CD4-positive, alpha-beta memory T cell (primary cell): ENCODE measurements at places on chromosomes 2 and 18. TPM values are rescaled to one million over a fixed set of nuclear protein-coding genes. Genes with fewer than 3 reads are reported as not detected.
A peak's percentile ranks its signal among the peaks of the same experiment; 100 is the strongest.

GRCh38 chr18:48534364-48534763, 4.5 kb upstream of the CTIF start:
- no peak for DNase-seq
- H3K4me3 ChIP-seq = no peak overlapping the region
- no peaks in the 10 kb centered on the region for H3K36me3 ChIP-seq
- H3K27me3 ChIP-seq = no peaks in the 10 kb centered on the region
- no peaks in the 10 kb centered on the region for H3K4me1 ChIP-seq

DNA sequence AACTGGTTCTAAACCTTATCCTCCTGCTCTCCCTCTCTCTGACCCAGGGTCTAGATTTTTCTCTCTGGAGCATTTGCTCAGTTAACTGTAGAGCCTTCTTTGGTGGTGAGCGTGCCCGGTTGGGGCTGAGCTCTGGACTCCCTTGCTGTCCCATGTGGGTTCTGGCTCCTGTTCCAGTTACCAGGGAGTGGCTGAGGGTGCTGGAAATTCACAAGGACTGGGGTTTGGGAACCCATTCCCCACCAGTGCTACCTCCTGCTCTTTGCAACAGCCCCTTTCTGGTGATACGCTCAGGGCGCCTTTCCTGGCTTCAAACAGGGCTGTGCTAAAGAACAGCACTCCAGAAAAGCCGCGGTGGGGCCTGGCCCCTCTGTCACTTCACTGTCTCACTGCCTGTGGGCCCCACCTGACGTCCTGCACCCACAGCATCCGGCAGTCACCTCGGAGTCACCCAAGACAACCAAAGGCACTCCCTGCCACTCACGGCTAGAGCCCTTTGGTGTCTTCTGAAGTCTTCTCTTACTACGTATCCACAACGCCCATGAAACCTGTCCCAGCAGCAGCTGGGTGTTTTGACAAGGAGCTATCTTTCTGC, 41.3 kb downstream of the CAPN13 start:
- no peak for DNase-seq
- no peaks in the 10 kb centered on the region for H3K36me3 ChIP-seq
- H3K4me3 ChIP-seq = no peak overlapping the region
- no peak overlapping the region for H3K27ac ChIP-seq
- H3K27me3 ChIP-seq = no peaks in the 10 kb centered on the region
- H3K4me1 ChIP-seq = no peaks in the 10 kb centered on the region

DNA sequence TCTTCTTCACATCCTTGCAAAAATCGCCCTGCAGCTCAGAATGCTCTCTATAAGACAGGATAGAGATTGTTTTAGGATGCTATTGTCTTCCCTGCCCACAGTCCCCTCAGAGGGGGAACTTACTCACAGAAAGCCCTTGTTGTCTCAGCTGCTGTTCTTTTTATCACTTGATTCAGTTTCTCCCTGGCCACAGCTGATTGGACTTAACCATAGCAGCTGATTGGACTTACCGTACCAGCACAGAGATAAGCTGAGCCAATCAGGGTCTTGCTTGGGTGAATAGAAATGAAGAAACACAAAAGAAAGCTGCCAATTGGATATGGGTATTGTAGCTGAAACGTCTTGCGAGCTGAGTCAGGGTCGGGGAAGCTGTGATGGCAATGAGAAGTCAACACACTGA, 194.2 kb upstream of the MEX3C start:
- H3K4me1 ChIP-seq = no peaks in the 10 kb centered on the region
- DNase-seq = no peak
- H3K27me3 ChIP-seq = no peaks in the 10 kb centered on the region
- no peaks in the 10 kb centered on the region for H3K36me3 ChIP-seq
- no peak overlapping the region for H3K4me3 ChIP-seq

- no peaks in the 10 kb centered on the region for H3K36me3 ChIP-seq
- no peak overlapping the region for H3K4me3 ChIP-seq
- H3K27me3 ChIP-seq = no peaks in the 10 kb centered on the region
- H3K27ac ChIP-seq = no peak overlapping the region
These were observed 588.6 kb downstream of the NRXN1 start for GRCh38 chr2:50443288-50443687.

Gene DTNA
- 0.58 TPM for total RNA-seq

DNA sequence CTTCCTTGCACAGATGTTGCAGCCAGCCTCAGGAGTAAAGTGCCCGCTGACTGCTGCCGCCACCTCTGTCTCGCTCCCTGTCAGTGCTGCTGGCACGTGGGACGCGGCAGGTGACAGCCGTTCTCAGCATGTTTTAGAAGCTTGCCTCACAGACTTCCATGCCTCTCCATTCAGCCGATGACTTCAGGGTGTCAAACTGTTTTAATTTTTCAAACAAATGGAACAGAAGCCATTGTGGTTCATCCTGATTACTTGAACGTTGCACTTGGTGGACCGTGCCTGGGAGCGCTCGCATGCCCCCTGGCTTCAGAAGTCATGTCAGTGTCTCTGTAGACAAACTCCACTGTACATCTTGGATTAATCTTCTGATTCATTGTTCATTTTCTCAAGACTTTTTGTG, 62.7 kb upstream of the EML6 start:
- no peaks in the 10 kb centered on the region for H3K4me1 ChIP-seq
- H3K36me3 ChIP-seq = peaks cover 94% of the 10 kb centered on the region
- no peaks in the 10 kb centered on the region for H3K27me3 ChIP-seq
- H3K4me3 ChIP-seq = no peak overlapping the region

DNA sequence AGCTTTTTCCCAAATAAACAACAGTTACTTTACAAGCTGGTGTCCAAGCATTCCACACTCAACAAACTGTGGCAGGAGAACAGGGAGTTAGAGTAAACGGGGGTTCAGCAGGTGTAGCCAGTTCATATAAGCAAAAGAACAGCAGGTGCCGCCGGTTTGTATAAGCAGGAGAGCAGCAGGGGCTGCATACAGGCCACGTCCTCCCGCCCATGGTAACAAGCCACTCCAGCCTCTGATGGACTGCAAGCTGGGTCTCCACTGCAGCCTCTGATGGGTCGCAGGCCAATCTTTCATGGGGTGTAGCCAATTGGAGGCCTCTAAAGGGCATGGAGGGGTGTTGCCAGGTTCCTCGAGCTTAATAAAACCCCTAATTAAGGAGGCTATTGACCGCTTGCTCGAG, 189.3 kb downstream of the ANKRD30B start:
- H3K36me3 ChIP-seq = no peaks in the 10 kb centered on the region
- no peak overlapping the region for H3K4me3 ChIP-seq
- no peaks in the 10 kb centered on the region for H3K4me1 ChIP-seq
- DNase-seq = no peak
- H3K27ac ChIP-seq = no peak overlapping the region

- no peak overlapping the region for H3K4me3 ChIP-seq
- no peaks in the 10 kb centered on the region for H3K27me3 ChIP-seq
- no peaks in the 10 kb centered on the region for H3K36me3 ChIP-seq
- no peak for DNase-seq
These were observed 885.0 kb downstream of the SLC4A3 start for GRCh38 chr2:220512419-220512818.

Gene TXNDC2
- total RNA-seq = not detected

DNA sequence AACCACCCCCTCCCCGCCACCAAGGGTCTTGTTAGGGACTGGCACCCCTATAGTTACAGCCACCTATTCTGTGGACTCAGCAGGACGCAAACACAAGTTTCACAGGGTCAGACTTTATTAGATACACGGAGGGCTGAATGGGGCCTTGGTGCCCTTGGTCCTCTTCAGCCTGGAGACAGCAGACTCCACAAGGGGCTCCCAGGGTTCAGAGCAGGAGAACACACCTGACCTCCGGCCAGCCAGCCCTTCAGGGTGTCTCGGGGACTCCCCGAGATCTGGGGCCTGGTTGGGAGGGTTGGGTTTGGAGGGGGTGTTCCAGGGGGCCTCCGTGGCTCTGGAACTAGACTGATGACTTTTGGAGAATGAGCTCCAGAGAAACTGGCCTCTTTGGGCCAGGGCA, 2.3 kb upstream of the PREB start:
- no peak overlapping the region for H3K27ac ChIP-seq
- no peak overlapping the region for H3K4me3 ChIP-seq
- H3K4me1 ChIP-seq = peaks cover 26% of the 10 kb centered on the region
- H3K36me3 ChIP-seq = peaks cover 7% of the 10 kb centered on the region

Gene ITGA4
- 278 TPM for total RNA-seq

DNA sequence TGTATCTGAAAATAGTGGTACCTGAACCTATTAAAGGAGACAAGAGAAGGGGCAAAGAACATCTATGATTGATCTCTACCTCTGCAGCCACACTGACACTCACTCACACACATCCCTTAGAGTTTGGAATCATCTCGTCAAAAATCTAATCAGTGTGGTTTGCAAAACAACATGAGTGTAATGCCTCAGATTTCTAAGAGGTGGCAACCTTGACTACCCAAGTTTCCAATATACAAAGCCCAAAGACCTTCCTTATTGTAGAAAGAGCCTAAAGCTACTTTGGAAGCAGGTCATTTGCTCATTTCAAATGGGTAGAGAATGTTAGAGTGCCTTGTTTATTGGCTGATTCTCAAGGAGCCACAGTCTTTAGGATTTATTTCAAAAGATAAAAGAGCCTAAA, 444.9 kb downstream of the ARHGAP15 start:
- H3K27ac ChIP-seq = no peak overlapping the region
- peaks cover 4% of the 10 kb centered on the region for H3K4me1 ChIP-seq
- no peak overlapping the region for H3K4me3 ChIP-seq

DNA sequence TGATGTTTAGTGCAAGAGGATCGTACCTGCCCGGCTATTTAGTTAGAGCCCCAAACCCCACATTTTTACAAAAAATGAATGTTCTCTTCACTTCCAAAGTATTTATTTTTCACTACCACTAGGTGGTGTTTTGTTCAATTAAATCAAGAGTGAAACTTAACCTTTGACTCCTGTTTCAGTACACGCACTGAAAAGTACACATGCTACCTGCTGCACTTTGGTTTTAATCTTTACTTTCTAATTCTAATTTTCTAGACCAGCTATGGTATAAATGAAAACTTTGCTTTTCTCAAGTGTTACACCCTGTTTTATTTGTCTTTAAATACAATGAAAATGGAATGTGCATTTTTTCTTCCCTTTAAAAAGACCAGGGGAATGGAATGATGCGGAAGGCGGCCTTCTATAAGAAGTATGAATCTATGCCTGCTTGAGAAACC, 31.4 kb upstream of the CHN1 start:
- no peaks in the 10 kb centered on the region for H3K36me3 ChIP-seq
- DNase-seq = peak; percentile 48
- no peak overlapping the region for H3K4me3 ChIP-seq
- no peaks in the 10 kb centered on the region for H3K27me3 ChIP-seq
- H3K27ac ChIP-seq = no peak overlapping the region
- peaks cover 4% of the 10 kb centered on the region for H3K4me1 ChIP-seq

Gene BCL11A
- 0.12 TPM for total RNA-seq

DNA sequence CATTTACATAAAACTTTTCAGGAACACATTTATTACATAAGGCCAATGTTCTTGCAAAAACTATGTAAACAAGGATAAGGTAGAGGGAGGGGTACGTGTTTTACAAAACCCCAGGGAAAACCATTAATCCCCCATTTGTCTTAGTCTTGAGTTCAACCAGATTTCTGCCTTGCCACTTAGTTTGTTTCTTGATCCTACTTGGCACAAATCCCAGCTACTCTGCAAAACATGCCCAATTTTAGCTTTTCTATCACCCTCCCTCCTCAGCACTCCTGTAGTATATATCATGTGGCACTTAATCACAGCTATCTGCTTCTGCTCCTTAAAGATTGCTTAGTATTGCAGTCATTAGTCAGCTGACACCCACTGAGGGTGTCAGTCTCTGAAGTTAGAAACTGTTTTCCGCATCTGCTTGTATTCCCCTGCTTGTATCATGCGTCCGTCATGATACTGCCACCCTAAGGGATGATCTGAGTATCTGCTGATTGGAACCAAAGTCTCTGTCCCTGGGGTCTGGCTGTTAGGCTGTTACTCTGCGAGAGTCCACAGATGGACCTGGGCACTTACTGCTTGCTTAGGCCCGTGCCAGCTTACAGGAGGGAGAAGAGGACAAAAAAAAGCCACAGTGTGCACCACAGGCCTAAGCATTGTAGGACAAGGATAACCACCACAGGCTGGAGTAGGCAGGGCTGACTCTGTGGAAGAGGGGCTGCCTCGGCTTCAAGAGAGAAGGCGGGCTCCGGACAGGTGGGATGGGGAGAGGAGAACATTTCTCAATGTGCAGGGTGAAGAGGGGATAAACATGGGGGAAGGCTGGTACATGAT, 82.2 kb downstream of the EPAS1 start:
- no peaks in the 10 kb centered on the region for H3K27me3 ChIP-seq
- no peaks in the 10 kb centered on the region for H3K36me3 ChIP-seq
- H3K4me3 ChIP-seq = no peak overlapping the region
- DNase-seq = no peak
- H3K27ac ChIP-seq = no peak overlapping the region

- no peak overlapping the region for H3K4me3 ChIP-seq
- no peaks in the 10 kb centered on the region for H3K27me3 ChIP-seq
- DNase-seq = no peak
These were observed 329.9 kb upstream of the RAB12 start for GRCh38 chr18:8279346-8279745.

Gene SLC11A1
- total RNA-seq = 1.9 TPM

Gene IL36B
- total RNA-seq = not detected

DNA sequence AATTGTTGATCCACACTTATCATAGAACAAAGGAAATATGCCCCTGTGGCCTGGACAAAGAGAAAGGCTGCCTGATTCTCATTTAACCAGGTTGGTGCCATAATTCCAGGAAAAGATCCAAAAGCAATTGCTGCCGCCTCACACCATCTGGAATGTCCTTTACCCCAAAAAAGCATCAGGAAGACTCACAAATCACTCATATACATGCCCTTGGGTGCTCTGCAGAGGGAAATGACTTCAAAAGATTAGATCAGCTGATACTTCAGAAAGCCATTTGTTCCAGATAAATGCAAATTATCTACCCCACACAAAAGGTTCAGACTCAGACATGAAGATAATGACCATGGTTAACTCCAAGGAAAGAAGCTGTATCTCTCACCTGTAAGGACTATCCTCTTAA, 285.8 kb downstream of the C1D start:
- H3K4me1 ChIP-seq = no peaks in the 10 kb centered on the region
- no peaks in the 10 kb centered on the region for H3K27me3 ChIP-seq
- H3K27ac ChIP-seq = no peak overlapping the region
- DNase-seq = no peak
- no peak overlapping the region for H3K4me3 ChIP-seq

Gene BOLL
- not detected for total RNA-seq

GRCh38 chr2:27079233-27080139, 1.1 kb downstream of the EMILIN1 start:
- no peaks in the 10 kb centered on the region for H3K36me3 ChIP-seq
- no peak for DNase-seq
- no peak overlapping the region for H3K27ac ChIP-seq
- H3K4me1 ChIP-seq = peaks cover 39% of the 10 kb centered on the region
- no peak overlapping the region for H3K4me3 ChIP-seq
- H3K27me3 ChIP-seq = no peaks in the 10 kb centered on the region

Gene DHRS9
- 0.44 TPM for total RNA-seq

Gene DPYSL5
- total RNA-seq = not detected

Gene FAM237A
- not detected for total RNA-seq

- DNase-seq = no peak
- H3K4me3 ChIP-seq = no peak overlapping the region
- no peak overlapping the region for H3K27ac ChIP-seq
- H3K27me3 ChIP-seq = no peaks in the 10 kb centered on the region
These were observed 58.4 kb downstream of the WDSUB1 start for GRCh38 chr2:159228081-159228581.

GRCh38 chr2:68537809-68538208, 70.4 kb downstream of the APLF start:
- H3K4me3 ChIP-seq = no peak overlapping the region
- no peaks in the 10 kb centered on the region for H3K36me3 ChIP-seq
- no peak overlapping the region for H3K27ac ChIP-seq
- no peaks in the 10 kb centered on the region for H3K4me1 ChIP-seq
- no peaks in the 10 kb centered on the region for H3K27me3 ChIP-seq
